ENCODE measurements at places on chromosomes 3 and 15.

DNA sequence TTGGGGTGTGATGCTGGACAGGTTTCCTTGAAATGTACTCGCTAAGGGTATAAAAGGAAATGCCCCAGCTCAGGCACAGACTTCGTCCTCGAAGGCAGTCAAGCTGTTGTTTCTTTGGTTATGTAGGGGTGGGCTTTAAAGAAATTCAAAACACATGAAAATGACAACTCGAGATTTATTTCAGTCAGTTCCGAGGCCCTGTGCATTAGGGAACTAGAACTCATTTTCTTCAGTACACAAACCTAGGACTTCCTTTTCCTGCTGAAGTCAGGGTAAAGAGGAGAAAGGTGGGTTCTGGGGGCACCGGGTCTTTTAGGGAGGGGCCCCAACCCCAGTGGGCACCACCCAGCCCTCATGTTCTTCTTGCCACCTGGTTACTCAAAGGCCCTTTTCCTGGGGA is 7.7 kb downstream of the CCR9 start:
- peaks cover 71% of the 10 kb centered on the region for H3K27me3 ChIP-seq
- no peak overlapping the region for H3K27ac ChIP-seq
- no peaks in the 10 kb centered on the region for H3K36me3 ChIP-seq
- H3K4me3 ChIP-seq: no peak overlapping the region
- DNase-seq: no peak

- H3K4me1 ChIP-seq: no peaks in the 10 kb centered on the region
- H3K27me3 ChIP-seq: no peaks in the 10 kb centered on the region
- no peaks in the 10 kb centered on the region for H3K36me3 ChIP-seq
- DNase-seq: no peak
- H3K27ac ChIP-seq: no peak overlapping the region
- no peak overlapping the region for H3K4me3 ChIP-seq
Measured at GRCh38 chr3:176584413-176585176, 612.7 kb downstream of the TBL1XR1 start.

DNA sequence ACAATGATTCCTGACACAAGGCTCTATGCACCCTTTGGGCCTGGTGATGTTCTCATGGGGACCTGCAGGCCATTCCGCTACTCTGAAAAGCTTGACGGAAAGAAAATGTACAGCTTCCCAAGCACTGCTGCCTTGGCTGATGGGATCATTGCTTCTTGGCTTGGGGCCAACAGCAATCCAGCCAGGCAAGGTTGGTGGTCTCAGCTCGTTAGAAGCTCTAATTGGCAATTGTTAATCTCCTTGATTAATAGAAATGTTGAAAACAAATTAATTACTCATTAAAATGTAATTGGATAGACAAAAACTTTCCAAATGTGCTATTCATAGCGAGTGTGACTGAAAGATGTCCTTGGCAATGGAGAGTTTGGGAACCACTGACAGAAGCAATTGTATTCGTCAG is 16.3 kb upstream of the MYZAP start:
- H3K4me1 ChIP-seq: no peaks in the 10 kb centered on the region
- no peaks in the 10 kb centered on the region for H3K36me3 ChIP-seq
- no peak overlapping the region for H3K27ac ChIP-seq
- no peak for DNase-seq
- H3K4me3 ChIP-seq: no peak overlapping the region

DNA sequence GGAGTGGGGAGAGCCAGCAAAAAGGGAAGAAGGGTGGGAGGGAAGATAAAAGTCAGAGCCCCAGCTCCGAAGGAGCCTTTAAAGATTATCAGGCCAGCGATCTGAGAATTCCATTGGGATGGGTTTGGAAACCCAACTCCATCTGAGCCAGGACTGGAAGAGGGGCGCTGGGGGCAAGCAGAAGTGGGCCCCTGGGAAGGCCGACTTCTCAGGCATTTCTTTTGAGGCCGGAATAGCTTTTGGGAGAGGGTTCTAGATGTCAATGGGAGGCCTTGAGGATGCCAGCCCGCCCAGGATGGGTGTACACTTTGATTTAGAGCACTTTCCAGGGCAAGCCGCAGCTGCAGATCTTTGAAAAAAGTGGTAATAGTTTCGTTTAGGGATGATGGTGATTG is 6.6 kb upstream of the SOX2 start:
- H3K27me3 ChIP-seq: peaks cover 81% of the 10 kb centered on the region
- H3K4me3 ChIP-seq: no peak overlapping the region
- no peaks in the 10 kb centered on the region for H3K36me3 ChIP-seq
- peaks cover 26% of the 10 kb centered on the region for H3K4me1 ChIP-seq
- DNase-seq: no peak

- H3K27me3 ChIP-seq: no peaks in the 10 kb centered on the region
- no peak for DNase-seq
- H3K4me3 ChIP-seq: no peak overlapping the region
- peaks cover 62% of the 10 kb centered on the region for H3K4me1 ChIP-seq
- H3K36me3 ChIP-seq: peaks cover 58% of the 10 kb centered on the region
- H3K27ac ChIP-seq: peak overlapping the region; percentile 33
Measured at GRCh38 chr3:122687298-122687697, 6.7 kb downstream of the PARP14 start.

DNA sequence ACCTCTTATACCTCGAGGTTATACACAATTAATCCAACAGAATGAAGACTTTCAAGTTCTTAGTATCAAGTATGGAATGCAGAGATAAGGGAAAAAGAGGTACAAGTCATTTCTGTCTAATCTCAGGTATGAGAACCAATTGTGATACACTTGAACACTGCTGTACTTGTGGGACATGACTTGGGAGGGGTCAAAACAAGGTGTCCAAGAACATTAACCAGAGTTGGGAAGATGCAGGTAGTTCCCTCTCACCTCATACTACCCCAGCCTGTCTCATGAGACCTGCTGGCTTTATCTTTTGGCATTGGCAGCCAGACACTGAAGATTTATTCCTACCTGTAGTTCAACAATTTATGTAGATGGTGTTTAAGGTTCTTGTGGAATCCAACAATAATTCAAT is 209.7 kb downstream of the NR1D2 start:
- H3K27me3 ChIP-seq: no peaks in the 10 kb centered on the region
- DNase-seq: no peak
- H3K4me3 ChIP-seq: no peak overlapping the region
- peaks cover 16% of the 10 kb centered on the region for H3K4me1 ChIP-seq

- H3K36me3 ChIP-seq: peaks cover 55% of the 10 kb centered on the region
- H3K27ac ChIP-seq: peak overlapping the region; percentile 80
- no peak for DNase-seq
- peak overlapping the region; percentile 67 for H3K4me3 ChIP-seq
Measured at GRCh38 chr3:51390246-51391074, 625 bp upstream of the RBM15B start.

DNA sequence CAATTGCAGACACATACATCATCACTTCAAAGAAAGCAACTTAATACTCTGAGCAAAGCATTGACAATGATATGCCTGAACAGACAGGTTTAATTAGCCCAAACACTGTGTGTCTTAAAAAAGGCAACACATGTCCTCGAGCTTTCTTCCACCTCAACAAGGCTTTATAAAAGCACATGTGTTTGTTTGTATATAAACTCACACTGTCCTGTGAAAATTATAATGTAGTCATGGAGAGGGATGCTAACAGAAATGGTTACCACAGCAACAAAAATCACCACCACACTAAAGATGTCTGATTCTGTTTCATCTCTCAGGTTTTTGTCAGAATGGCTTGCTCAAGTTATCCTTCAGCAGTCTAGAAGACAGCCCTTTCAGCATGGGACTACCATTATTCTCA is 314.7 kb downstream of the MAGI1 start:
- no peaks in the 10 kb centered on the region for H3K36me3 ChIP-seq
- H3K27me3 ChIP-seq: no peaks in the 10 kb centered on the region
- H3K4me3 ChIP-seq: no peak overlapping the region
- H3K4me1 ChIP-seq: no peaks in the 10 kb centered on the region
- no peak for DNase-seq

GRCh38 chr3:116087426-116087825 is 357.9 kb downstream of the LSAMP start:
- DNase-seq: no peak
- H3K27me3 ChIP-seq: no peaks in the 10 kb centered on the region
- H3K4me3 ChIP-seq: no peak overlapping the region
- no peak overlapping the region for H3K27ac ChIP-seq

GRCh38 chr15:76107169-76107568 is 47.4 kb downstream of the TMEM266 start:
- H3K4me1 ChIP-seq: no peaks in the 10 kb centered on the region
- H3K27me3 ChIP-seq: peaks cover 13% of the 10 kb centered on the region
- H3K36me3 ChIP-seq: no peaks in the 10 kb centered on the region
- no peak for DNase-seq

DNA sequence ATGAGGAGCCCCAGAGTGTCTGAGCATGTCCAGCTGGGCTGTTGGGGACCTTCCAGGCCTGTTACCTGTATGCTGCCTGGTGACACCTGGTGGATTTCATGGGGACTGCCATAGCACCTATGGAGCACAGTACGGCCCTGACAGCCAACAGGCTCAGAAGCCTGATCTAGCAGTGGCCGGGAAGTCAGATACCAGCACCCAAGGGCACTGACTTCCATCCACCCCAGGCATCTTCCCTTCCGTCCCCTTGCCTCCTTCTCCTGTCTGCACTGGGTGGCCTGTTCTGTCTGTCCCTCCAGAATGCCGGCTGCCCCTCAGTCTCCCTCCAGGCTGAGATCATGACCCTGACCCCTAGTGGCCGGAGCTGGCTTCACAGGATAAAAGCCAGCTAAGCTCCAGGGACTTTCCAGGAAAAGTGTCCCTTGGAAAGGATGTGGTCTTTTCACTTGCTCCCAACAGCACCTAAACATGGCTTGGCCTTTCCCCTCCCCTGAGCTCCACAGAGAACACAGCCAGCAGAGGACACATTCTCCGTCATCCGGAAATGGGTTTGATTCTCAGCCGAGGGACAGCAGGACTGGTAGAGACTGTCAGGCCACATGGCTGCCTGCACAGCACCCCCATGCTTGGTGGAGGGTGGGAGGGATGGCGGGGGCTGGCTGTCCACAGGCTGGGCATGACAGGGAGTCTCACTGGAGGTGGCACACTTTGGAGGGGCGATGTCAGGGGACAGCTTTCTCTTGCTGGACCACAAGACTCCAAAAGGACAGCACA is 9.5 kb downstream of the RPS17 start:
- peaks cover 10% of the 10 kb centered on the region for H3K4me1 ChIP-seq
- H3K4me3 ChIP-seq: peak overlapping the region; percentile 23
- H3K36me3 ChIP-seq: peaks cover 16% of the 10 kb centered on the region
- H3K27ac ChIP-seq: peak overlapping the region; percentile 12
- H3K27me3 ChIP-seq: peaks cover 3% of the 10 kb centered on the region

DNA sequence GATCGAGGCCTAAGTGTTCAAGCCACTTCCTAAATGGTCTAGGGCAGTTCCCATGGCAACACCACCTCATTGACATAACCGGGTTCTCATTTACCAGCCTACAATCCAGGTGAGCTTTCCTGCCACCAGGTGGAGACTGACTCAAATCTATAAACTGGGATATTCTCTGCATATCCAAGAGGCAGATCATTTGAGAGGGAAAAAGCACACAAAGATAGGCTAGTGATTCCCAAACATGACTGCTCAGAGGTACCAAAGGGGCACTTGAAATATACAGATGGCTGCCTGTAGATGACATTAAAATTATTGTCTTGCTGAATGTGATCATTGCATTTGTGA is 141.3 kb upstream of the PROK2 start:
- peaks cover 3% of the 10 kb centered on the region for H3K4me1 ChIP-seq
- no peak overlapping the region for H3K27ac ChIP-seq
- no peaks in the 10 kb centered on the region for H3K36me3 ChIP-seq
- H3K27me3 ChIP-seq: no peaks in the 10 kb centered on the region

DNA sequence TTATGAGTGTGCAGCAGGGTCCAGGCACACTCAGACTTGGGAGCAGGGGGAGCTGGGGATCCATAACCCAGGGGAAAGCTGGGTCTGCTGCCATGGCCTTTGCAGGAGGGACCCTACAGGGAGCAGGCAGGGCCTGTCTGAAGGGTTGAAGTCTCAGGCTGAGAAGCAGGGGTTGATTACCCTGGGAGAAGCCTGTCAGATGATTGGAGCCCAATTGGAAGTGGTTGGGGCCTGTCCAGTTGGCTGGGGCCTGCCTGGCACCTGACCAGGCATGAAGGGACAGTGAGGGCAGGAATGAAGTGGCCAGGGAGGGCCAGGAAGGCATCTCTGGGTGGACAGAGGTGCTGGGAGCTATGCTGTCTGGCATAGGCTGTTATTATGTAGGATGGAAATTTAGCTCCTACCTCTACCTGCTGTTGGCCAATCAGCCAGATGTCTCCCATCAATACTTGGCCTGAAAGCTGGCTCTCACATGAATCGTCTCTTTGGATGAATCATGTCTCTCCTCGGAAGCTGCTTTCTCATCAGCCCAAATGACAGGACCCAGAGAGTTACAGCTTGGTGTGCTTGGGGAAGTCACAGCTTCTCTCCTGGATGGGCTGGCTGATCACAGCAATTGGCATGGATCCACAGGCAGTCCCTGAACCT is 27.4 kb upstream of the SLCO2A1 start:
- H3K27me3 ChIP-seq: no peaks in the 10 kb centered on the region
- no peak for DNase-seq
- no peak overlapping the region for H3K4me3 ChIP-seq

- no peak for DNase-seq
- no peaks in the 10 kb centered on the region for H3K27me3 ChIP-seq
- H3K4me1 ChIP-seq: peaks cover 35% of the 10 kb centered on the region
- H3K36me3 ChIP-seq: peaks cover 33% of the 10 kb centered on the region
- no peak overlapping the region for H3K27ac ChIP-seq
Measured at GRCh38 chr3:179067839-179068238, 3.8 kb downstream of the ZMAT3 start.

- DNase-seq: no peak
- H3K27me3 ChIP-seq: no peaks in the 10 kb centered on the region
- H3K4me3 ChIP-seq: no peak overlapping the region
Measured at GRCh38 chr3:169948559-169949448, 17.8 kb upstream of the SEC62 start.

GRCh38 chr3:28132941-28133340 is 108.5 kb upstream of the CMC1 start:
- no peaks in the 10 kb centered on the region for H3K4me1 ChIP-seq
- no peak for DNase-seq
- no peak overlapping the region for H3K4me3 ChIP-seq
- no peak overlapping the region for H3K27ac ChIP-seq
- H3K27me3 ChIP-seq: peaks cover 2% of the 10 kb centered on the region

- peaks cover 20% of the 10 kb centered on the region for H3K4me1 ChIP-seq
- H3K27me3 ChIP-seq: peaks cover 18% of the 10 kb centered on the region
- no peaks in the 10 kb centered on the region for H3K36me3 ChIP-seq
- DNase-seq: no peak
- H3K4me3 ChIP-seq: no peak overlapping the region
Measured at GRCh38 chr3:11199902-11200845, 45.9 kb downstream of the HRH1 start.

GRCh38 chr15:50358845-50359244 is 3.8 kb upstream of the GABPB1 start:
- H3K27me3 ChIP-seq: no peaks in the 10 kb centered on the region
- peaks cover 45% of the 10 kb centered on the region for H3K36me3 ChIP-seq
- H3K4me3 ChIP-seq: no peak overlapping the region
- peak; percentile 24 for DNase-seq
- no peak overlapping the region for H3K27ac ChIP-seq
- peaks cover 24% of the 10 kb centered on the region for H3K4me1 ChIP-seq

GRCh38 chr3:117499189-117499870 is 789.8 kb downstream of the TUSC7 start:
- no peak overlapping the region for H3K27ac ChIP-seq
- H3K27me3 ChIP-seq: no peaks in the 10 kb centered on the region
- no peaks in the 10 kb centered on the region for H3K36me3 ChIP-seq

All from activated CD4-positive, alpha-beta T cell treated with anti-CD3 and anti-CD28 coated beads, Interleukin-2, amount 10 ng/mL, durations not matched to agents 7 days and 5 days (primary cell).